ENCODE measurements at places on chromosomes 13 and 19.

DNA sequence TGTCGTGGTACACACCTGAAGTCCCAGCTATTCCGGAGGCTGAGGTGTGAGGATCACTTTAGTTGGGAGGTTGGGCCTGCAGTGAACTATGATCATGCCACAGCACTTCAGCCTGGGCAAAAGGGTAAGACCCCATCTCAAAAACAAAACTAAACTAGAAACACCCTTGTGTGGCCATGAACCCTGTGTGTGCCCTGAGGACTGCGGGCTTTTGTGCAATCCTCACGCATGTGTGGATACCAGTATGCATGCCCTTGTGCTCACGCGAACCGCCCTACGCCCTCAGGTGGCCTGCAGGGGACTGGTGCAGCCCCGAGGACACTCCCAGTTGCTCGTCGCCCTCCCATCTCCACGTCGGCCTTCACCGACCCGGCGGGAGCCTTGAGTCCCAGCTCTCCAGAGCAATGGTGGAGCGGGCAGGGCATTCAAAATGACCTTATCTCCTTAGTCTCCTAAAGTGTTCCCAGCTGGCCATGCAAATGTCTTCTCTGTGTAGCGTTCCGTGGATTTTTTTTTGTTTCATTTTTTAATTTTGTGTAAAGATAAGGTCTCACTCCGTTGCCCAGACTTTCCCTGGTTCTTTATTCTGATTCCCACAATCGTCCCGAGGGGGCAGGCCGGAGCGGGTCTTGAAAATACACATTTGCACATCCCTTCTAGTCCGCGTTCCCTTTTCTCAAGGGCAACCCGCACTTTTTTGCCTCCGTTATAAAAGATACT, 868 bp upstream of the EGLN2 start:
- DNase-seq, result peak; percentile 79

GRCh38 chr13:112465251-112466131, 89.3 kb downstream of the SPACA7 start:
- no peak for DNase-seq

- no peak for DNase-seq
These were observed 93.9 kb downstream of the GNG7 start for GRCh38 chr19:2608602-2608922.

GRCh38 chr19:12791345-12792050, at the start of gene JUNB:
TSS of gene JUNB (plus strand) at chr19:12791486. CDS start at chr19:12791772, 286 bp downstream.
- peak; percentile 99 for DNase-seq

DNA sequence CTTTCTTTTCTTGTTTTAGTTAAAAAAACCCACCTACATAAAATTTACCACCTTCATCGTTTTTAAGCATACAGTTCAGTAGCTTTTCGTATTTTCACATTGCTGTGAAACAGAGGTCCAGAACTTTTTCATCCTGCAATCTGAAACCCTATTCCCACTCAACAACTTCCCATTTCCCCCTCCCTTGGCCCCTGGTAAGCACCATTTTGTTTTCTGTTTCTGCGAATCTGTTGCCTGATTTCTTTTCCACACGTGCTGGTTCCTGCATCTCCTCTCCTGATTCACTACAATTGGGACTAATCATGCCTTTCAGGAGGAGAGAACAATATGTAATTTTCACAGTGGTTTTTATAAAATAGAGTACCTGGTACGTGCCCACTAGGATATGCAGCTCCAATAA, 149.2 kb upstream of the RNF113B start:
- DNase-seq, result no peak

DNA sequence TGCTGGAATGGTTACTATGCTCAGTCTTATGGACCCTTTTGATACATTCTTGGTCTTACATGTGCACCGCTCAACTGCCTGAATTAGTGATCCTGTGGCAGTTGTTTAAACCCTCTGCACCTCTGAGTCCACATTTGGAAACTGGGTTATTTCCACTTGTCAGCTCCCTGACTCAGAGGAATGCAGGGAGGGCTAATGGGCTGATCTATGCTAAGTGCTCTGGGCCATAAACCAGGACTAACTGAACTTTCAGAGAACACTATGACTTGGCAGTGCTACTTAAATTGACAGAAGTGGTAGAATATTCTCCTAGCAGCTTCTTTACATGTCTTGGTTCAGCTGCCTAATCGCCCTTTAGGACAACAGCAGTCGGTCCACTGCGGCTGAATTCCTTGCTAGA, 26.8 kb upstream of the MED4 start:
- no peak for DNase-seq

- peak; percentile 16 for DNase-seq
These were observed 112.1 kb downstream of the ZIC5 start for GRCh38 chr13:99859178-99860177.

DNA sequence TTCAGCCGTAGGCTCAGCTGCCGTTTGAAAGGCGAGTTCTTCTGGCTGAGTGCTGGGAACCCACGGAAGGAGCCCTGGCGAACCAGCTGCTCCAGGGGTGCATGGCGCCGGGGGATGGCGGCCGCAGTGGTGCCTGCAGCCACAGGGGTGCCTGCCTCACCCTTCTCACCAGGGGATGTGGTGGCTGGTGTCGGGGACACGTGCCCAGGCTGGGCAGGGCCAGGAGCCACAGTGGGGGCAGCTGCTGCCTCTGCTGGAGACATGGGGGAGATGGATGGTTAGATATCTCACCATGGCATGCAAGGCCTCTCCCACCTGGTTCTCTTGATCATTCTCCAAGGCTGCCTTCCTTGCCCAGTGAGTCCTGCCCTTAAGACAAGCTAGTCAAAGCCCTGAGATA, 17.1 kb downstream of the NUMBL start:
- peak; percentile 15 for DNase-seq

DNA sequence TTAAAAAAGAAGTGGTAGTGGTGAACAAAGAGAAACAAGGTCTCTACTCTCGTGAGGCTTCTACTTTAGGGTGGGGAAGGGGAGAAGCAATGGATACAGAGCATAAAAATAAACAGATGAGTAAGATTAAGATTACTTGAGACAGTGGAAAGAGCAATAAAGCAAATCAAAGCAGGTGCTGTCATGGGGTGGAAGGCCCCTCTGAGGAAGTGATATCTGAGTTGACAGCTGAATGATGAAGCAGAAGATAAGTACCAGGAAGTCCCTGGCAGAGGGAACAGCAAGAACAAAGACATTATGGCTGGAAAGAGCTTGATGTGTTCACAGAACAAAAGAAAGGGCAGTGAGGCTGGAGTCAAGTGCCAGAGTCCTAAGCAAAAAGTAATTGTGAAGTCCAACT, 221.8 kb downstream of the ENOX1 start:
- no peak for DNase-seq

DNA sequence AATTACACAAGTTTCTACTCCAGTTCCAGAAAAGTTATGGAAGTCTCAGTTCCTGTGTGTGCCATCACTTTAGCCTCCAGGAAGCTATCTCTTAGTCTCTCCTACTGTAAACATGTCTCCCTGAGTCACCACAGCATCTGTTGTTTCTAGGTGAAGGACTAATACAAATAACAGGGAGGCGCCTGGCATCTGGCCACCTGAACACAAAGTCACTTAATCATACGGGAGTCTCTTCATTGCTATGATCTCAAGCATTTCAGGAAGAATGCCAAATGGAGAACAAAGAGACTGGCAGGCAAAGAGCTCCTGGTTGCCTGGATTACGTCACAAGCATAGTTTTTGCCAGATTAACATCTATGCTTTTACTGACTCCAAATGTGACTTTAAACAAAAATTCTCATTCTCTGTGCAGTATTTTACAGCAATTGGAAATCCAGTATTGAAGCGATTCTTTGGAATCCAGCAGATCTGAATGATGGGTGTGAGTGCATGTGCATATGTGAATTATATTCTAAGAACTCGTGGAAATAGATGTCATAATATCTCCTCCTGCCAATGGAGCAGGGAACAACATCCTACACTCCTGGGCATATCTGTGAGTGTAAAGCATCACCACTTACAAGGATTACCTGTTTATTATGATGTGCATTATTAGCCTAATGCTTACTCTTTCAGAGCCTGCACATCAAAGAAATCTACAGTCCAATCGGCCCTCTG, 572.8 kb downstream of the PCDH9 start:
- no peak for DNase-seq

- no peak for DNase-seq
These were observed 70.0 kb downstream of the ATP11A start for GRCh38 chr13:112759827-112760226.

DNA sequence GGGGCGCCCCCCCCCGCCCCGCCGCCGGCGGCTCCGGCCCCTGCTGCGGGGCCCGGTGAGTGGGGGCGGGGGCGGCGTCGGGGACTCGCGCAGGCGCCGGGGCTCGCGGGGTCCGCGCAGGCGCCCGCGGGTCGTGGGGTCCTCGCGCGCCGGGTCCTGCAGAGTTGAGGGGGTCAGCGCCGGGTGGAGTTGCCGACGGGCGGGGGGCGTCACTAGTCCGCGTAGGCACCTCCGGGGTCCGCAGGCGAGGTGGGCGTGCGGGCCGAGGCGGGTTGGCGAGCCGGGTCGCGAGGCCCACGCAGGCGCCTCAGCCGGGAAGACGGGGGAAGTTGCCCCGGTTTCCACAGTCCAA, 365 bp downstream of the PPP6R1 start:
- DNase-seq, result peak; percentile 64

DNA sequence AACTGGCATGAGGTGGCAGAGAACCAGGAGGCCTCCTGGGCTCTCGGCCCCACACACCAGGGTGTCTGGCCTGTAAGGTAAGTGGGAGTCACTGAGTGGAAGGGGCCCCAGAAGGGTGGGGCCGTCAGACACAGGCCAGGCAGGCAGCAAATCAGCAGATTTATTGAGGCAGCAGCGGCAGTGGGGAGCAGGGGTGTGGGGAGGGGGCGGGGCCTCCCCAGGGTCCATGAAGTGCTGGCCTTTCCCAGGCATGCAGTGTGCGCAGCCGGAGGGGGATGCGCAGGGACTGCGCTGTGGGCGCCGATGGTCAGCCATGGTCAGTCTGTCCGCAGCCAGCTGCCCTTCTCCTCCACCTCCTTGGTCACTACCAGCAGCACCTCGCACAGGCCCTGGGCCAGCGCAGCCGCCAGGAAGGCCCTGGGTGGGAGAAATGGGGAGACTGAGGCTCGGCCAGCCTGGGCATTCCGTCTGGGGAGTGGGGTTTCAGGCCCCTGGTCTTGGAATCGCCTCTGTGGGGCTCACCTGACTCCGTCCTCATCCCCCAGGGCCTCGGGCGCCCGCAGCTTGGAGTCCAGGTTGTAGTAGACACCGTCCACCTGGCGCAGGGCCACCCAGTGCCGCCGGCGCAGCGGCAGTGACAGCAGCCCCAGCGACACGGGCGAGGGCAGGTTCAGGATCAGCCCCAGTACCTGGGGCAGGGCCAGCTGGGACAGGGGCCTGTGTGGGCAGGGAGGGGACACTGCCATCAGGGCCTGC, 5.0 kb downstream of the JOSD2 start:
- no peak for DNase-seq

DNA sequence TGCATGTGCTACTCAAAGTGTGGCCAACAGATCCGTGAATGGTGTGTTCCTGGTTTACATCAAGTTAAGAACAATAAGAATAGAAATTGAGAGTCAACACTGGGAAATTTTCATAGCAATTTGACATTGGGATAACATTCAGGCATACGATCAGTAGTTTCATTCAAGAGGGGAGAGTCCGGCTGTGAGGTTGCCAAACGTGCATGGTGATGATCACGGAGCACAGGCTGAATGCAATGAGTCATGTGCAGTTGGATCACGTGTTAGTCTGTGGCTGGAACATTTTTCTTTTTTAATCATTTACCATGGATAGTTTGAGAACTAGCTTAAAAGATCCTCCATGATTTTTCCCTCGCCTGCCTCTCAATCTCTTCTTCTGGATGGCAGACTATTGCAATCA, 2.5 kb upstream of the DCT start:
- no peak for DNase-seq

- DNase-seq, result no peak
These were observed 13.0 kb upstream of the PROZ start for GRCh38 chr13:113145496-113145895.

DNA sequence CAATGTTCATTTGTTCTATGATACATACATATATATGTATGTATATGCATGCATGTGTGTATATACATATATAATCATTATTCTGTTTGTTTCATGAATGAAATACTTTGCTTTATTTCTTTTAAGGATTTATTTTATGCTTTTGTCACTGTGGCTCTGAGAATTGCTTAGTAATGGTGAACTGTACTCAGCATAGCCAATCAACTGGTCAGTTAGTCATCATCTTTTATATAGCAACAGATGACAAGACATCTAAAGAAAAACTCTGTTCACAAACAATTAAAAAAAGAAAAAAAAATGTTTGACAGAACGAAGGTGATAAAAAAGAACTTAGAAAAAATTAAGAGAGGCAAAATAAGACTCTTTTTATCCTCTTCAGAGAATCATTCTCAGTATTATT, 1440.3 kb downstream of the PCDH9 start:
- DNase-seq, result no peak

GRCh38 chr13:89733829-89734228, 1613.7 kb upstream of the MIR17HG start:
- DNase-seq, result no peak

GRCh38 chr13:36795463-36795862, 23.6 kb upstream of the RFXAP start:
- no peak for DNase-seq

DNA sequence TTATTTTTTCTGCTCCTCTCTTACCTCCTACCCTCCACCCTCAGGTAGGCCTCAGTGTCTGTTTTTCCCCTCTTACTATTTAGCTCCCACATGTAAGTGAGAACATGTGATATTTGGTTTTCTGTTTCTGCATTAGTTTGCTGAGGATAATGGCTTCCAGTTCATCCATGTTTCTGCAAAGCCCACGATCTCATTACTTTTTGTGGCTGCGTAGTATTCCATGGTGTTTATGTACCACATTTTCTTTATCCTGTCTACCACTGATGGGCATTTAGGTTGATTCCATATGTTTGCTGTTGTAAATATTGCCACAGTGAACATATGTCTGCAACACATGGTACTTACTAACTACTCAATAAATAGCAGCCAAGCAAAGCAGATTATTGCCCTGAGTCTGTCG, 56.8 kb downstream of the DNAJC15 start:
- no peak for DNase-seq

- no peak for DNase-seq
These were observed 55.6 kb downstream of the DOCK9 start for GRCh38 chr13:98922306-98922705.

GRCh38 chr19:16206637-16207036, 8.9 kb downstream of the AP1M1 start:
- DNase-seq, result no peak

DNA sequence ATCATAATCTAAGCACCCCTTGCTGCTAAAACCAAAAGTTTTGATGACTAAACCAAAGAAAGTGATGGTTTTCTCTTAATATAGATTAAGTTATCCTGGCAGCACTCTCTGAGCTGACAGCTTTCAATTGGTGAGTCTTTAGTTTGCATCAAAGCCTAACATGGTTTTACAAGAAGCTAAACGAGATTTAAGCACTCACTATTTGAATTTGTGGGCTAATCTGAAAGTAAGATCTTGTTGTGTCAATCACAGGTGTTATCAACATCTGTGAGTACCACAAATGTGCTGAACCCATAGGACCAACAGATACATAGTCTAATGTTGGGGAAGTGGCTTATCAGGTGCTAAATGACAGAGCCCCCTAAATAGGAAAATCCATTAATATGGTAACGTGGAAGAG, 223.9 kb downstream of the LHFPL6 start:
- DNase-seq, result no peak

- DNase-seq, result peak; percentile 51
These were observed 56.7 kb downstream of the STARD13 start for GRCh38 chr13:33228648-33229445.

Data from CD4-positive, alpha-beta T cell treated with Interferon alpha-2 for 1 hour (primary cell).